ENCODE measurements at places on chromosomes 13 and 19.

DNA sequence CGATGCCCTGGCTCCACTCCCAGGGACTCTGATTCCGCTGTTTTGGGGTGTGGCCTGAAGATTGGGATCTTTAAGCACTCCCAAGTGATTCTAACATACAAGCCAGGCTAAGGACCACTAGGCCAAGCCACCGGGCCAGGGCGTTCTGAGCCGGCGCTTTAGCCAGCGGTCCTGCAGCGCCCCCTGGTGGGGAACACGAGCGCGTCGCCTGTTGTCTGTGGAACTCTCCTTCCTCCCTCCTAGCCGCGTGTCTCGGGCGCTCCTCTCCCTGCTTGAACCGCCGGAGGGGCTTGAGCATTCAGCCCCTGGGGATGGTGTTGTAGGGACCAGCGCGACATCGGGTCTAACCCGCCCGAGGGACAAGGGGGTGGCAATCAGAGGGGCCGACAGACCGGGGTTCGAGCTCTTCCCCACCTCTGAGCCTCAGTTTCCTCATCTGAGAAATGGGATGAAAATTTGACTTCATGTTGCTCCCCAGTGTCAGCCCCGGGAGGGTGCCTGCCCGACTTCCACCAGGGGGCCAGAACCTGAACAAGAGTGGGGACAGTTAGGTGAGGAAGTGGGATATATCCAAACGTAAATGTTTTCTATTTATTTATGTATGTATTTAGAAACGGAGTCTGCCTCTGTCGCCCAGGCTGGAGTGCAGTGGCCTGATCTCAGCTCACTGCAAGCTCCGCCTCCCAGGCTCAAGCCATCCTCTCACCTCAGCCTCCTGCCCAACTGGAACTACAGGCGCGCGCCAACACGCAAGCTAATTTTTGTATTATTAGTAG, 18.0 kb upstream of the PNMA8B start:
- DNase-seq: peak; percentile 89

GRCh38 chr13:20326809-20327208, 94.7 kb upstream of the GJB6 start:
- DNase-seq: no peak

DNA sequence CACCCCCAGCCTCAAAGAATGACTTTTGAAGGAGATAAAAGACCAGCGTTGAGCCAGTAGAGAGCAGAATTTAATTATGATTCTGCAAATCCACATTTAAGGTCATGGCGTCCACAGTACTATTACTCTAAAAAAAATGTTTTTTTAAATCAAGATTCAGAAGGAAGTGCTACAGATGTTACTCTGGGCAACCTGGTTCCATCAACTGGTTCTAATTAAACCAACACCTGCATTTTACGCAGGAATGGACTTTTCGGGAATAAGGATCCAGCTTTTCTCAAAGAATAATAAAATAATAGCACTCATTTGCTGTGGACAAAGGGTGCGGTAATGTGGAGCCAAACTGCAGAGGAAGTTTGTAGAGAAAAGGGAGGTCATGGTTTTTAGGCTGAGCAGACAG, 62.9 kb upstream of the IPO5 start:
- no peak for DNase-seq

DNA sequence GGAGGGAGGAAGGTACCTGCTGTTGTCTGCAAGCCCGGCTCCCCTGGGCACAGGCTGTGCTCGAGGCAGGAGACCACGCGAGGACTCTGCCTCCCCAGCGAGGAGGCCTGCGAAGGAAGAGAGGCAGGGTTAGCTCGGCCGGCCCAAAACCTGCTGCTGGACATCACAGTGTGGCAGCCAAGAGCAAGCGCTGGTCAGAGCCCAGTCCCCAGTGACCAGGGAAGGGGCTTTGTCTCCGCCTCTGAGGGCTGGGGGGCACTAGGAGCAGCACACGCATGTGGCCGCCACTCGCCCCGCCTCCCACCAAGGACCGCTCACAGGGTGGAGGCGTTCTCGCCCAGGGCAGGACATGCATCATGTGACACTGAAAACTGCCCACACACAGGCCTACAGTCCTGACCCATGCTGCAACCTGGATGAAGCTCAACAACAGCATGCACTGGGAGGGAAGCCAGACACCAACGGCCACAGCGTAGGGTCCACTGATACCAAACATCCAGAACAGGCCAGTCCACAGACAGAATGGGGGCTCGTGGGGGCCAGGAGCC, 8.5 kb downstream of the MIER2 start:
- DNase-seq: no peak

DNA sequence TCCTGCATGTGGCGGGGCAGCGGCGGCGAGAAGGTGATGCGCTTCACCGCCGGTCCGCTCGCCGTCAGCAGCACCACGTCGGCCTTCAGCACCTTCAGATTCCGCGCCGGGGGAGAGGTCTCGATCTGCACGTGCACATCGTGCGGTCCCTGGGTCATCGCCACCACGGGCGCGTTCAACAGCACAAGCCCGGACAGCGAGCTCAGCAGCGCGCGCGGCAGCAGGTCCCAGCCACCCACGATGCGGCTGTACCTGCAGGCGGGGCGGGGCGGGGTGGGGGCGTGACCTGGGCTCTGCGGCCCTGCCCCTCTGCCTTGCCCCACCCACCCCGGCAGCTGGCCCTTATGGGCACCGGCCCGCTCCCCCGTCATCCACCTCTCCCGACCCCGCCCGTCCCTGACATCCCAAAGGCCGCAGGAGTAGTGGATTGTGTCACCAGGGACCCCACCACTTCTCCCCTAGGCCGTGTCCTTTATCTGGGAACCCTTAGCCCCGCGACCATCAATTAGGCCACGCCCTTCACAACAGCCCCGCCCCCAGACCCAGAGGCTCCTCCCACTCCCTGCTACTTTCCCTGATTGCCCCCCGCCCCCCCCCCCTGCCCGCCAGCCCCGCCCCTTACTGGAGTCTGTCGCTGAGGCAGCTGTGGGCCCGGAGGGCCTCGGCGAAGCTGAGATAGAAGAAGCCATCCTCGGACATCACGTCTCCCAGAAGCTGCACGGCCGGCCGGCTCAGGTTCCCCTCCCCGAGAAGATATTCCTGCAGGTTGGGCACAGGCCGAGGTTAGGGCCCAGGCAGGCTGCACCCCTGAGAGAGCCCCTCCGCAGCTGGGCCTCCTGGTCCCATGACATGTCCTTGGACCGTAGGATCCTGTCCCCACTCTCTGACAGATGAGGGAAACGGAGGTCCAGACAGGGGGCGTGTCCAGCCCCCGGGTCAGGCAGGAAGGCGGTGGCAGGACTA, 6.1 kb downstream of the IL4I1 start:
- peak; percentile 81 for DNase-seq

GRCh38 chr13:81211713-81212112, 870.8 kb upstream of the SPRY2 start:
- DNase-seq: no peak

DNA sequence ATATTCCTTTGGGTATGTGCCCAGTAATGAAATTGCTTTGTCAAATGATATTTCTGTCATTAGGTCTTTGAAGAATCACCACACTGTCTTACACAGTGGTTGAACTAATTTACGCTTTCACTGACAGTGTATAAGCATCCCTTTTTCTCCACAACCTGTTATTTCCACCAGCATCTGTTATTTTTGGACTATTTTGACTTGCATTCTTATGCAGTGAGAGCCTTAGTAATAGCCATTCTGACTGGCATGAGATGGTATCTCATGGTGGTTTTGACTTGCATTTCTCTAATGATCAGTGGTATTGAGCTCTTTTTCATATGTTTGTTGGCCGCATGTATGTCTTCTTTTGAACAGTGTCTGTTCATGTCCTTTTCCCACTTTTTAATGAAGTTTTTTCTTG, 92.0 kb upstream of the SPATA13 start:
- no peak for DNase-seq
